NCI-H748 treated with DMSO at 0.1 percent for 48 hours (cell line): ENCODE measurements at places on chromosomes 2 and 18.

- DNase-seq: peak; percentile 97
Measured at GRCh38 chr2:223538920-223539440, 63.2 kb downstream of the SCG2 start.

GRCh38 chr2:60336442-60337141 is 216.9 kb downstream of the BCL11A start:
- no peak for DNase-seq

- no peak for DNase-seq
Measured at GRCh38 chr18:35277633-35278032, 12.4 kb downstream of the ZSCAN30 start.

DNA sequence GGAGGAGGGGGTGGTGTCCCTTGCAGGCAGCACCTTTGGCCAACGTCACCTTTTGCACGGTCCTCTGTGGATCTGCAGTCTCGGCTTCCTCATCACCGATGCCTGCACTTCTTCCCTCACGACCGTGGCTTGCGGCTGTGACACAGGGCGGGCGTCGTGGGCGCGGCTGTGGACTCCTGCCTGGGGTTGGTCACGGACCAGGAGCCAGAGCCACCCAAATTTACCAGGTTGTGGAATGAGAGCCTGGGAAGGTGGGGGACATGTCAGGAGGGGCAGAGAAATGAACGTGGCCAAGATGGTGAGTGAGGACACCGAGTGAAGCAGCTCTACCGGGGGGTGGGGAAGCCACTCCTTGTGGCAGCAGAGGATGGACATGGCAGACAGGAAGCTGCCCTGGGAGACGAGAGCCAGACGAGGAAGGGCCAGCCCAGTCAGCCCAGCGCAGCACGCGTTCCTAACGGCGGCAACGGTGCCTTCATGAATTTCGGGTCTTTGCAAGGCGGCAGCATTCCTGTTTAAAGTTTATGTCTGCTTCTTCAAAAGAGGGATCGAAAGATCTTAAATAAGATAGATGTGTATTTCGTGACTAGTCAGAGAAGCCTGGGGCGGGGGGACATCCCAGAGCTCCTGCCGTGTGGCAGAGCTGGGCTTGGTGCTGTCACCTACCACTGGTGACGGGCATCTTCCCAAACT is 84.2 kb downstream of the LRRFIP1 start:
- DNase-seq: no peak

DNA sequence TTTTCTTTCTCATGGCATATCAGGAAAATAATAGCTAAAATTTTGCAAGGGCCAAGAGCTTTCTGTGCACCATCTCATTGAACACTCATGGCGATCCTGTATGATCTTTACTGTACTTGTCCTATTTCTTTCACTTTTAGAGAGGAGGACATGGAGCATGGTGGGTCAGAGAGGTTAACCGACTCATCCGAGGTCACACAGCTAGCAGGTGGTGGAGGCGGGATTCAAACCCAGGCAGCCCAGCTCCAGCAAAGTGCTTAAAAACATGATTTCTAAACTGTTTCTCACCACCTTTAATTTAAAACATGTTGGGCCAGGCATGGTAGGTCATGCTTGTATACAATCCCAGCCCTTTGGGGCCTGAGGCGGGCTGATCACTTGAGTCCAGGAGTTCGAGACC is 6.4 kb downstream of the NGEF start:
- no peak for DNase-seq

- DNase-seq: no peak
Measured at GRCh38 chr2:140808820-140809219, 1322.0 kb downstream of the LRP1B start.

DNA sequence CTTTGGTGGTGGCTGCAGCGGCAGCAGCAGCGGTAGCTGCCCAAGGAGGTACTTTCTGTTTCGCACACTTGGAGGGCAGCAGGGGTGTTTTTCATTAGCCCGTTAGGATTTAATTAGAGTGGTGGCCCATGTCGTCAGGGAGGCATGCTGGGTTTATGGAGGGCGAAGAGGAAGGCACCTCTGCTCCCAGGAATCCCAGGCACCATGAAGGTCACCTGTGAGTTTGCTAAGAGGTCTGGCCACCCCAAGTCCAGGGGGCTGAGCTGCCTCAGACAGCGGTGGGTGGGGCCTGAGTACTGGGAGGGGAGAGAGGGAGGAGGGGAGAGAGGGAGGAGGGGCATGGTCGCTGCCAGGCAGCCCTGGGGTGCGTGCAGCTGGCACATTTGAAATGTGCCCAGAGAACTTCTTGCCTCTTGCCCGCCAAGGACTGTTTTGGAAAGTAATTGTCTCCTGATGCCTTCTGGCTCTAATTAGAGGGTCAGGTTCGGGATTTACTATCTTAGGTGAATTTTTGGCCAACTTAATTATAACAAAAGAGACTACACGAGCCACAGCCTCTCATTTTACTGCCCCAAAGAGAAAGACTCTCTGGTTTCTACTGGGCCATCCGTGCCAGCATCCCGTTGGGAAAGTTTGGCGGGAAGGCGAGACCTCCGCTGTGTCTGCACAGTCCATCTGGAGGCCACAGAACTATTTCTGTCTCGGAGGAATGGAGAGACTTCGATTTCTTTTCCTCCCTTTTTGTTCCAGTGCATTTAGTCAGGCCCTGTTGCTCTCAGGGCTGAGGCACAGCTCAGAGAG is 62.0 kb downstream of the GLI2 start:
- no peak for DNase-seq

DNA sequence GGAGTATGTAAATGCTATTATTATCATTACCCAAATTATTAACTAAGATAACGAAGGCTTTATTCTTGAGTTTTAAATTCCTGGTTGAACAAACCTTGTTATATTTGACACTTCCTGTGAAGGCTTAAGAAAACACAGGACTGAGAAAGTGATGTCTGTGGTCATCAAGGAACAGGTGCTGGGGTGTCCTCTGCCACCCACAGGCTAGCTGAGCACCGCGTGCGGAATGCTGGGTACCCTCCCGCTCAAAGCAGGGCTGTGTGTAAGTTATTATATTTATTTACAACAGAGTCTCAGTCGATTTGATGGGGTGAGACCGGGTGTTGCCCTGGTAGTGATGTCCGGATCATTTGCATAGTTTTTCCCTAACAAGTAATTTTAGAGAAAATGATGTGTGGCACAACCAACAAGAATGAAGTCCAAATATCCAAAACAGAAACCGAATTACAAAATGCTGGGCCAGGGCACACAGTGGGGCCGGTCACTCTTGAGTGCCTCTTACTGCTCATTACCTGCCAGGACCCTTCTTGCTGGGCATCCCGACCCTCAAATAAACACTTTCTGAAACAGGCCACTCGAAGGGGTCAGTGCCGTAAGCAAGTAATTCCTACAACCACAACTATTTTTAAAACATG is 49.2 kb downstream of the TMEM18 start:
- DNase-seq: no peak

DNA sequence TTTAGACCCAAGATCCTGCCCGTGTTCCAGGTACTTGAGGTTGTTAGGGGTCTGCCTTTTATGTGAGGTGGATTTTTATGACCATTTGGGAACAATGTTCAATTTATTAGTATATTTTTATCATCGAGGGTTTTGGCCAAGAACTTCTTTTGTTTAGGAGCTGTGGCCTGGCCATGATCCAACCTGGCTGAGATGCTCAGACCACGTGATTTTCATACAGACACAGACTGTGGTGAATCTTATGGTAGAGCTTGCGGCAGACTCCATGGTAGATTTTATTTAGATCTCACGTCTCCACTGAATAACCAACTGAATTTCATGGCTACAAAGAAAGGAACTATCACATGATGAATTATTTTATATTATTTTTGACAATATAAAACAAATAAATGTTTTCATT is 405.5 kb upstream of the VWC2L start:
- no peak for DNase-seq

- DNase-seq: no peak
Measured at GRCh38 chr2:211144078-211144477, 587.7 kb downstream of the CPS1 start.

DNA sequence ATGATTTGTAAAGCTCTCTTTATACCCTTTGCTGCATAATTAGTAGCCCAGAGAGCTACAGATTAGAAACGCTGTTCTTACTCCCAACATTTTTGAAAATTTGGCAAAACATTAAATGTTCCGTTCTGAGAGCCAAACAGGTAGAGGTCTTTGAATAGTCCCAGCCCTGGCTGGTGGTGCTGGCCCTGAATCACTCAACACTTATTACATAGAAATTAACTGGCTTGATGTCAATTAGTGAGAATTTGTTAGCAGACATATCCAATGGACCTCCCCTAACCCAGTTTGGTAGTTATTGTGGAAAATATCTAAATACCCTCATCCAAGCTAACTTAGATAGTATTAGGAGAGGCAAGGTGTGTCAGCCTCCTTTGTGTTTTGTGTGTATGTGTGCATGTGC is 440.7 kb downstream of the MTX2 start:
- DNase-seq: no peak

- no peak for DNase-seq
Measured at GRCh38 chr2:70369082-70369481, 67.2 kb upstream of the FAM136A start.

DNA sequence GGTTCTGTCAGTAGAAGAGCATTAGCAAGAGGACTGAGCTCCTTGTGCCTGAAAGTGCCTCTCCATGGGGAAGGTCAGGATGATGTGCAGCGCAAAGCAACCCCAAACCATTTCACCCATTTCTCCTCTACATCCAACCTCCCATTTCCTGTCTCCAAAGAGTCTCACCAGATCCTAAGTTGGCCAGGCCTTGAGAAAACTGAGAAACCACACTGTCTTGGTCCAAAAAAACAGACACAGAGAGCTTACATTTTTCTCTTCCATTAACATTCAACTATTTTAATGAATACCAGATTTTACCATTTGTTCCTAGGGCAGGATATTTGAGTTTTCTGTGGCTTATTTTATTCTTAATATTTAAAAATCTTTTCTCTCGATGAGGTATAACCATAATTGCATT is 195.0 kb downstream of the EPHA4 start:
- DNase-seq: no peak

GRCh38 chr2:103324671-103325070 is 562.8 kb downstream of the TMEM182 start:
- DNase-seq: no peak

GRCh38 chr2:12741380-12741779 is 24.6 kb downstream of the TRIB2 start:
- no peak for DNase-seq

DNA sequence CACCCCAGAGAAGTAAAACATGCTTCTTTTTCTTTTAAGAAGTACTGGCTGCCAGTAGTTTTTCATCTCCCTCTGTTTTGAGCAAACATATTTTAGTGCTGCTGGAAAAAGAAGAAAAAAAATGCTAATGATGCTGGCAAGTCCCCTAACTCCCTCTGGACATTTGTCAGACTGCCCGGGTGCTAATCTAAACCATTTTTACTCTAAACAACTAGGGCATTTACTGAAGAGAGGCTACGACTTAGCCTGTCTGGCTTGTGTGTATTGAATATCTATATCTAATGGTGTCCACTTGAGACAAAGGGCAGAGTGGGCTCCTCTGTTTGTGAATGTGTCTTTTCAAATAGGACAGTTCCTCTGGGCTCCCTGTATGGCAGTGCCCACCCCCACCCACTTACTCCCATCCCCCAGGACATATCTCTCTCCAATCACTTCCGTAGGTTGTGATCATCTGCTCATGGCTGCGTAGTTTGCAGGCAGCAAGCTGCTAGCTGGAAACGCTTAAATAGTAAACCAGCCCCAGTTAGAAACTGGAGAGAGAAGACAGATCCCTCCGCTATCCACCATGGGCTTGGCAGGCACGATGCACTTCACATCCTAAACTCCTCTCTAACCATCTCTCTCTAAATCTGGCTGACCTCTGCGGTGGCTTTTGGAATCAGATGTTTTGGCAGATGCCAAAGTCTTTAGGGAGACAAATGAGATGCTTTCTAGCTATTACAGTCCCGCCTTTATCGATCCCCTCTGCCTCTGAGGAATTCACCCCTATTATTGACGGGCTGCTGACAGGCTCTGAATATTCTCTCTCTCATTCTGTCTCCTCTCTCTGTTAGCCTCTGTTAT is 58.3 kb downstream of the DOCK10 start:
- DNase-seq: peak; percentile 68

DNA sequence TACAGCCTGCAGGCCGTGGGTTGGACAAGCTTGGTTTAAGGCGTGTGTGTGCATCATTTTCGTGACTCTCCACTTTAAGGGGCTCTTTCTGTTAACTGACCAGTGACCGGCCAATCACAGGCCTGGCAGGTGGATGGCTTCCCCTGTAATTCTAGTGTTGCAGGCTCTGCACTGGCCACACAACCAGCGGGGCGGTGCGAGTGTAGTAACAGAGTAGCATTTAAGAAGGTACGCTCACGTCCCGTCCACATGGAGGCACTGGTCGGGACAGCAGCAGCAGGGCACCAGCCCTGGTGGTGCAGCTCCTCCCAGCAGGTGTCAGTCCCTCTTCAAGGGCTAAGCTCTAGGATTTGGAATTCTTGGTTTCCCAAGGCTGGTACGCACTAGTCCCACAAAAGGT is 8.0 kb upstream of the ANO7 start:
- no peak for DNase-seq

- DNase-seq: no peak
Measured at GRCh38 chr2:55585451-55586080, 31.9 kb downstream of the PPP4R3B start.

- DNase-seq: no peak
Measured at GRCh38 chr2:10343658-10344057, 41.0 kb downstream of the HPCAL1 start.

DNA sequence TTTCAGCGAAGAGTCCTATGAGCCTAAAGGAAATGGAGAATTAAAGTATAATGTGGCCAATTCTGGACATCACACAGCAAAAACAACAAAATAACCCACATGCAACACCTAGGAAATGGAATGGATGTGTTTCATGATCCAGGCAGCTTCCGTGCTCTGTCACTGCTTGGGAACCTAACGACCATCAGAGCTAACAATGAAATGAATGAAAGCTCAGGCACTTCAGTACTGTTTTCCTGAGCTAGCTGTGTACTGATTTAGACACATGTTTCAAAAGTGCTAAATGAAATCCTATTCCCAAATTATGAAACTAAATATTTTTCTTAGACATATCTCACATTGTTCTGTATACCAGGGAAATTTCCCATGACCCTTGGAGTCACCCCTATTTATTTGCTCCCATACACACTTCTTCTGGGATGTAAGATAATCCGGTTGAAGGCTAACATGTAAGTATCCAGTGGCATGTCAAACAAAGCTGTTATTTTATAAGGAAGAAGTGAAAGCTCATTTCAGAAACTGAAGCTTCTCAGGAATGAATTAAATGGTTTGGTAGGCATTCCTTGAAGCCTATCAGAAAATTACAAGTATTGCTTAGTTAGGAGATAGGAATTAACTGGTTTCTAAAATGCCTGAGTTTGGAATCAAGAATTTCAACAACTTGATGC is 108.5 kb upstream of the RND3 start:
- no peak for DNase-seq

DNA sequence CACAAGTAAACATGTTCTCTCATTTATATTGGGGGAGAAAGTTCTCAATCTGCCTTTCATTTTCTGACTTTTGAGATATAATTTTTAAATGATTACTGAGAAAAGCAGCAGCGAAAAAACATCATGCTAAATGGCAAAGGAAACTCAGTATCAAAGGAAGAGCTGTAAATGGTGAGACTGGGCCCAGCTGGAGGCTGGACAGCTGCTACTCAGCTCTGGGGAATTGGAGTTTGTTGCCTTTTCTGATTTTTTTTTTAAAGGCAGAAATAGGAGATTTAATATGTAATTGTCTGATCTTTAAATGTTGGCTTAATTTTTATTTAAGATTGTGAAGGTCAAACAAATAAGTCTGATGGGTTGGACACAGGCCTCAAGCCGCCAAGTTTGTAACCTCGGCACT is 137.1 kb upstream of the TACR1 start:
- DNase-seq: no peak
